Mammary microvascular endothelial cell (primary cell): ENCODE measurements at places on chromosomes 16 and 17. TPM values are rescaled to one million over a fixed set of nuclear protein-coding genes. Genes with fewer than 3 reads are reported as not detected.

The RNF222 gene
- total RNA-seq, result not detected in 2 replicates

The DYNLRB2 gene
- total RNA-seq, result not detected in 2 replicates

The CDH8 gene
- not detected in 2 replicates for total RNA-seq

The P2RX5 gene
- 3.9 and 6.0 TPM in 2 replicates for total RNA-seq

The VMP1 gene
- total RNA-seq, result 115 and 119 TPM in 2 replicates

The SOX15 gene
- total RNA-seq, result not detected in 2 replicates

The GNAO1 gene
- total RNA-seq, result not detected in 2 replicates

The PDILT gene
- total RNA-seq, result not detected in 2 replicates

The MPG gene
- total RNA-seq, result 132 and 144 TPM in 2 replicates

The RNF135 gene
- total RNA-seq, result 8.1 and 13.8 TPM in 2 replicates

The HID1 gene
- 14.3 and 15.5 TPM in 2 replicates for total RNA-seq

The SLC52A1 gene
- total RNA-seq, result 0.69 and 1.00 TPM in 2 replicates

The NRN1L gene
- total RNA-seq, result 0.69 TPM in 1 of 2 replicates, not detected in the other

The HOXB2 gene
- 11.6 and 16.8 TPM in 2 replicates for total RNA-seq

The C16orf46 gene
- 0.07 and 2.0 TPM in 2 replicates for total RNA-seq

The KRT13 gene
- not detected in 2 replicates for total RNA-seq

The PPM1E gene
- total RNA-seq, result not detected in 2 replicates

The PIK3R6 gene
- not detected in 2 replicates for total RNA-seq

The HCRT gene
- total RNA-seq, result not detected in 2 replicates

The KRT12 gene
- total RNA-seq, result not detected in 2 replicates

The FZD2 gene
- total RNA-seq, result 0.07 and 0.34 TPM in 2 replicates

The ETV4 gene
- total RNA-seq, result 25.1 and 27.3 TPM in 2 replicates

The LPO gene
- total RNA-seq, result not detected in 2 replicates

The ZNF423 gene
- 2.5 and 3.1 TPM in 2 replicates for total RNA-seq

The CDRT15 gene
- total RNA-seq, result not detected in 2 replicates

The CRAMP1 gene
- 7.7 and 10.7 TPM in 2 replicates for total RNA-seq

The TBC1D3 gene
- total RNA-seq, result not detected in 2 replicates

The ZNF778 gene
- total RNA-seq, result 6.9 and 9.2 TPM in 2 replicates

The CHST6 gene
- 0.20 and 0.44 TPM in 2 replicates for total RNA-seq

The PABPN1L gene
- not detected in 2 replicates for total RNA-seq

The ACSM2A gene
- not detected in 2 replicates for total RNA-seq
